ENCODE measurements at places on chromosomes 6 and 20.
A peak's percentile ranks its signal among the peaks of the same experiment; 100 is the strongest.

- DNase-seq: peak; percentile 88
These were observed 10.1 kb upstream of the NXT1 start for GRCh38 chr20:23340524-23340923.

DNA sequence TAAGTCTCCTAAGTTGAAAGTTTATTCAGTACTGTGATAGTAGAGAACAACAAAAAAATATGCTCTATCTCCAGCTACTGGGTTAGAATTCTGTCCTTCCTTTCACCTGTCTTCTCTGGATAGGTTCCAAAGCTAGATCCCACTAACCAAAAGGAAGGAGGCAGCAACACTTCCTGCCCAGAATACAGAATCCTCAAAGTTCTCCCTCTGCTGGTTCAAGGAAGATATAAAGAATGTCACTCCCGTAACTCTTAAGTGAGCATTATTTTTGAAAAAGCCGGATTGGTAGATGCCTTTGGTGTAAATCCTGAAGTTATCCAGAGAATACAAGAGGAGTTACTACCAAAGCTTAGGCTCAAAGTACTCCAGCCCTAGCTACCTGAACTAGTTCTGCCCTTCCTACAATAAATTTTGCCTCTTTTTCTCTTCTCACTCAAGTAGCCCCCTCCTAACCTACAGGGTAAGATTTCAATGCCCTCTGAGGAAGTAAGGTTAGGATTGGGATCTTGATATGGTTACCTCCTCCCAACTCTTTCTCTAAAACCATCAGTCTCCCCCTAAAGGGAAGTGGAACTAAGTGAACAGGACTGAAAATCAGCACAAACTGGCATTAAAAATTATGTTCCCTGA lies 26.0 kb upstream of the CRIP3 start:
- DNase-seq: no peak

DNA sequence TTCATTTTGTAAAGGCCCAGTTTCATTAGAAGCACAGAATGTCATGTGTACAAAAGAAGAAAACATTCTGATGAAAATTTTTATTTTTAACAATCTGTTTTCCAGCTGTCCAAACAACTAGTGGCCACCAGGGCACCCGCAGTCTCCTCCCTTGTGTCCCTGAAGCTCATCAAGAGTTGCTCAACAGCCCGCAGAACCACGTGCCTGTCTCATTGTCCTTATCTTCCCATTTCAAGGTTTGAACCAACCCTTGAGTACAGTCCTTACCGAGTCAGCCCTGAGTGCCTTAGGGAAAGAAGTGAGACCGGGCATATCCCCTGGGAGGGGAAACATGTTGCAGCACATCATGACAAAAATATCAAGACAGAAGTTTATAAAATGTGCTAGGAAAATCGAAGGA lies 15.9 kb upstream of the ZNF133 start:
- DNase-seq: no peak

DNA sequence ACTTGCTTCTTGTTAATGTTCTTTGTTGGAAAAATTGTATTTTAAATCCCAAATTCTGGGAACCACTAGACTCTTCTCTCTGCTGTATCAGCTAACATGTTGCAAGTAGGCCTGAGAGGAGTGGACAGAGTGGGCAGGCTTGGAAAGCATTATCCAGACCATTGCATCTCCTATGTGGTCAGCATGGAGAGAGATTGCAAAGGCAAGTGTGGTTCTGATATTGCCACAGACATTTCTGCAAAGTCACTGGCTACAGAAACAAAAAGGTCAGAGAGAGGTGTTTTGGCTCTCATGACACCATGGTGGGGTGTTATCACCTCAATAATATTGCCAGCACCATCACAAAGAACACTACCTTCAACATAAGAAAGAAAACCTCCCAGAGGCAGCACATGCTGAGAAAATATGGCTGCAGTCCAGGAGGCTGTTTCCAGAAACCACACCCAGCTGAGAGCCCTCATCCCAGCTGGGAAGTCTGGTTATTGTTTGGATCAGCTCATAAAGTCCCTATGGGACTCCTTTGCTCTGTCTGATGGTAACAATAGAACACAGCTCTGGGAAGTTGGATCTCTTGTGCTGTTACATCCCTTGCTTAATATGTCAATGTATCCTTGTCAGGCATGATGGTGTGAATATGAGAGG lies 78.2 kb upstream of the TBX18 start:
- no peak for DNase-seq

DNA sequence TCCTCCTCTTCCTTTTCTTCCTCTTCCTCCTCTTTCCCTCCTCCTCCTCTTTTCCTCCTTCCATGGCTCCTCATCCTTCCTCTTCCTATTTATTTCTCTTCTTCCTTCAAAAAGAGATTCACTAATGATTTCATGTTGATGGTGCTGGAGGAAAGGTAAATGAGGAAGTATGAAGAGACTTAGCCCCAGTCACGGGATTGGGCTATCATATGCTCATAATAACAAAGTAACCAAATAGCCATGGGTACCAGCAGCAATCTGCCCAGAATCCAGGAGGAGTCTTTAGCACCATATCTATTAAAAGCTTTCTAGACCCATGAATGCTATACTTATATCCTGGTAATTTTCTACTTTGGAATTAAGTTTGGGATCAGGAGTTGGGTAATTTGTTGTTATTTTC lies 910.9 kb upstream of the MAP3K7 start:
- DNase-seq: no peak

GRCh38 chr6:7332090-7332745 lies 19.2 kb upstream of the SSR1 start:
- no peak for DNase-seq

DNA sequence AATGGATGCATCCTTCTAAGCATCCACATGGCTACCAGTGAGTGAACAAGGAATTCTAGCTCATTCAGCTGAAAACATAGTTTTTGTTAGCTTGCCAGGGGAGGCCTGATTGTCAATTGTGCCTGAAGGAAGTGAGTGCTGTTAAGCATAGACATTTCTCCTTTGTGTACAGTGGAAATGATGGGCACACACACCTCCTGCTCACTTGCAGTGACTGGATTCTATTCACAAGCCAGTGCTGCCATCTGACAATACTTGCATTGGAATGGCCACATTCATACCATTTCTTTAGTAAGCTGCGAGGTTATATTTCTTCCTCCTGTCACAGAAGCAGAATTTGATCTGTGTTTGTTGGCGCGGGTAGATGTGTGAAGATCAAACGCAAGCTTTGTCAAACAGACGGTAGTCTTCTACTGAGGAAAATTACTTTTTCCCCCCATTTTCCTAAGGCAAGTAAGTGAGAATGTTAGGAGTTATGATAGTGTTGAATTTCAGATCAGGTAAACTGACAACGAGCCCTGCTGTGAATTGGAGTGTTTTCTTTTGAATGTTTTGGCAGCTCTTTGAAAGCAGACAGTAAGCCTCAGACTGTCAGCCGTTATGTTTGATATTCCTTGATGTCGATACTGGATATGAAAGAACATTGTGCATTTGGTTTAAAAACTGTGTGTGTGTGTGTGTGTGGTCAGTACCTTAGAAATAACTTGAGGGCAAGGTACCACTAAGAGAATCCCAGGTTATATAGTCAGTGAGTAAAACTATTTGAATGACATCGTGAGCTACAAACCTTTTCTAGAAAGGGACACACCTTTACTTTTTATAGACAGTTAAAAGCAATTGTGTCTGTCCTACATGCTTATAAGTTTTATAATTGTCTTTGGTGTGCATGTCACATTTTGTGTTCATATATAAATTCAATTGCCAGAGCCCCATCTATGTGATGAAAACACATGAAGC lies 84.2 kb upstream of the BMP2 start:
- no peak for DNase-seq

GRCh38 chr20:47355489-47356219 lies 845 bp downstream of the ZMYND8 start:
- DNase-seq: peak; percentile 70

GRCh38 chr20:58877976-58878360 lies 25.5 kb downstream of the GNAS start:
- DNase-seq: no peak

DNA sequence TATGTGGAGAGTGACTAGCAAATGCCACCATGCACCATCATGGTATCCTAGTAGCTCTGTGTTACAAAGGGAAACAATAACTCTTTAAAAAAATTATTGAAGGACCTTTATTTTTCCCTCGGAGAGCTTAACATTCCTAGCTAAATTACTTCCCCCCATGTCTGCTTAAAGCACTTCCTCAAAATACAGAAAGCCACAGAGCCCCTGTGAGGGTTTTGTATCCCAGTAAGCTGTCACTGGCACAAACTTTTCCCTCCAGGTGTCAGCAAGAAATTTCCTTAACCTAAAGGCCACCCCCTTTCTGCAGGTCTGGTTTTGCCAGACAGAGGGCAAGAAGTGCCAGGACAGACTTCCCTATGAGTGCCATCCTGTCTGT lies 340.0 kb upstream of the PRDM1 start:
- DNase-seq: no peak

GRCh38 chr20:48766961-48767960 lies 60.5 kb downstream of the PREX1 start:
- DNase-seq: no peak

DNA sequence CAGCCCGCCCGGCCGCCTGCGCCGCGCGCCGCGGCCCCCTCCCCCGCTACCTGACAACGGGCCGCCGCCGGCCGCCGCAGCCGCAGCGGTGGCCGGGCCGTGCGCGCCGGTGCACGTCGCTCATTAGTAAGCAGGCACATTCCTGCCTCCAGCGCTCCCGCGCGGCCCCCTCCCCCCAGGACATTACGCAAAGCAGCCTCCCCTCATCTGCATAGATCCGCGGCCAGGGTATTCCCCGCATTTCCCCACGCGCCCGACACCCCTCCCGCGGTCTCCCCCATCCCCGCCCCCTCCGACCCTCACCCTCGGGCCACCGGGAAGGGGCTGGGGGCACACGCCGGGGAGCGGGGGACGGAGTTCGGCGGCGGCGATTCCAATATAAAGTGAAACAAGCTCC lies at the start of gene HIVEP2:
HIVEP2 (minus strand) TSS at position 128 of the 397 bp plus-strand sequence. CDS start 170,438 bp downstream, outside the sequence.
- peak; percentile 61 for DNase-seq

GRCh38 chr20:58682656-58683531 lies 9.7 kb upstream of the NPEPL1 start:
- no peak for DNase-seq

DNA sequence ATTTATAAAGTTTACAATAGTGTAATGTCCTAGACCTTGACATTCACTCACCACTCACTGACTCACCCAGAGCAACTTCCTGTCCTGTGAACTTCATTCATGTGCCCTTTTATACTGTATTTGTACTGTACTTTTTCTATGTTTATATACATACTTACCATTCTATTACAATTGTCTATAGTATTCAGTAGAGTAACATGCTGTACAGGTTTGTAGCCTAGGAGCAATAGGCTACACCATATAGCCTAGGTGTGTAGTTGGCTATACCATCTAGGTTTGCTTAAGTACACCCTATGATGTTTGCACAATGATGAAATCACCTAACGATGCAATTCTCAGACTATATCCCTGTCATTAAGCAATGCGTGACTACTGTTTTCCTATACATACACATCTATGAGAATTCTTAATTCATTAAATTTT lies 17.5 kb downstream of the EDEM2 start:
- no peak for DNase-seq

- no peak for DNase-seq
These were observed 1.8 kb downstream of the HSD17B8 start for GRCh38 chr6:33206027-33206863.

- no peak for DNase-seq
These were observed 34.1 kb upstream of the HLA-DQB1 start for GRCh38 chr6:32700391-32701040.

DNA sequence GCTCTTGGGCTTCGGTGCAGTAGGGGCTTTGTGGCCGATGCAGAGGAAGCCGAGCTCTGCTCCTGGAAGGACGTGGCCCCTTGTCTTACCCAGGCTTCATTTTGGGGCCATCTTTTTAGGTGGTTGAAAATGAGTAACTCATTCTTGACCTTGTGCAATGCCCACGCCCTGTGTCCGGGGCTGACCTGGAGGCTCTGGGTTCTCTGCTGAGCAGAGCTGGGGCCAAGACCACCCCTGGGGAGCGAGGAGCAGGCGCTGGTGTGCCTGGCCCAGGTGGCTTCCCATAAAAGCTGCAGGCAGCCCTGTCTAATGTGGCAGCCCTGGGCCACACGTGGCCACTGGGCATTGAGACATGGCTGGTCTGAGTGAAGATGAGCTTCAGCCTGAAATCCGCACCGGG lies 25.7 kb downstream of the NTSR1 start:
- no peak for DNase-seq

GRCh38 chr6:63672582-63673129 lies 37.1 kb downstream of the PHF3 start:
- DNase-seq: no peak

GRCh38 chr6:26457264-26457805 lies 420 bp upstream of the BTN2A1 start:
- no peak for DNase-seq

- DNase-seq: no peak
These were observed 287.2 kb downstream of the TAF4 start for GRCh38 chr20:61778495-61778863.

DNA sequence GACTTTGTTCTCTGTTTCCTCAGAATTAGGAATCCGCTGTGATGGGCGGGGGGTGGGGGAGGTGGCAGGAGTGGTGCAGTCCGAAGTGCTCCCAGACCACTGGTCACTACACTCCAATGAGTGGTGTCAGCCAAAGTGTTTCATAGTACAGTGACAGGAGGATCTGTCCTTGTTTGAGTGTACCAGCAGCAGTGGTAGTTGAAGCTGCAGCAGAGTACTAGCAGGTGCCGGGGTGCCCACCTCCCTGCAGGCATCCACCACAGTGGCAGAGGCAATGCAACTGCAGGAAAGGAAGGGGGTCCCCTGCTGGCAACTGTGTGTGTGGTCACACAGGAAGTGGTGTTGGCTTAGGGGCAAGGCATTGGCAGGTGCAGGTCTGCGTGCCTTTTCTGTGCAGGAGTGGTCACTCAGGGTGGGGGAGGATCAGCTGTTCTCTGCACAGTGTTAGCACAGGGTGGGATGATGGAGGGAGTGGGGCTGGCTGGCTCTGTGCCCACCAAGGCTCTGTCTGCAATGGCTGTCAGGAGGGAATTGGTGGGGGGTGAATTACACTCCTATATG lies 9.7 kb downstream of the HLA-DOB start:
- no peak for DNase-seq

DNA sequence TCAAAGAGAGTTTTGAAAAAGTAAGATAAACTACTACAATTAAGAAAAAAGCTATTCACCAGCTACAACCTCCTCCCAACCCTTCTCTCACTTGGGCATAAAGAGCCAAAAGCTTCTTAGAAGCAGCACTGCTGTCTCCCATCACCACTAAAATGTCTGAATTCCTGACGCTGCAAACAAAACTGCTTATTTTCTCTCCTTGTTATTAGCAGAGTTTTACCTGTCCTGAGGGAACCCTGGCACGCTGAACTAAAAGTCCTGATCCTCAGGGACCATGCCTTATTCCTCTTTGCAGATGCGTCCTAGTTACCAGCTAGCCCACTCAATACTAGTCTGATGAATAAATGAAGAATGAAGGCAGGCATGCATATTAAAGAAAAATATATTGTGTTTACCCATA lies 1.1 kb downstream of the HACE1 start:
- no peak for DNase-seq

DNA sequence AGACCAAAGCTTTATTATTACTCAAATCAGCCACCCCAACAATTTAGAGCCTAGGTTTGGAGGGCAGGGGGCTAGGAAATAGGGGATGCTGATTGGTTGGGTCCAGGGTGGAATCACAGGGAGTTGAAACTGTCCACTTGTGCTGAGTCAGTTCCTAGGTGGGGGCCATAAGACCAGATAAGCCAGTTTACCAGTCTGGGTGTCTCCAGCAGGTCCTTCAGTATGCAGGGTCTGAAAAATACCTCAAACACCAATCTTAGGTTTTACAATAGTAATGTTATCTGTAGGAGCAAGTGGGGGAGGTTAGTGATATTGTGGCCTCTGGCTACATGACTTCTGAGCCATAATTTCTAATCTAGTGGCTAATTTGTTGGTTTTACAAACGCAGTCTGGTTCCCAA lies 63.2 kb downstream of the UBR2 start:
- DNase-seq: no peak

All from dorsolateral prefrontal cortex (tissue), 122 donors.